Natural killer cell (primary cell): ENCODE measurements at places on chromosomes 5 and 9. TPM values are rescaled to one million over a fixed set of nuclear protein-coding genes. Genes with fewer than 3 reads are reported as not detected.

Gene SLC6A19
- total RNA-seq, result not detected

DNA sequence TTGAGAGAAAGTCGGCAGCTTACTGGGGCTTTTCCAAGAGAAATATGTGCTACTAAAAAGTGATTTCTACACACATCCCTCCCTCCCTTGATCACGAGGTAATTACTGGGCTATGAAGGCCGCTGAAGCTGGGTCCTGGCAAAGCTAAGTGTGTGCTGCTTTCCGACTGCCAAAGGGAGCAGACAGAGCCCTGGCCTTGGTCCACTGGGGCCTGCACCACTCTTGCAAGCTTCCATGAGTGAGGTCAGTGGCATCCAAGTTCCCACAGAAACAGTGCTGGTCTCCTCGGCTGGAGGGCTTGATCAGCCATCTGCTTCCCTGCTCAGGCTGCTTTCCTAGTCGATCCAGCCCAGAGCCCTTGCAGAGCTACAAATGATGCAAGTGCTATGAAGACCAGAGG, 154.8 kb upstream of the LHFPL2 start:
- no peaks in the 10 kb centered on the region for H3K27me3 ChIP-seq
- H3K27ac ChIP-seq, result no peak overlapping the region
- no peaks in the 10 kb centered on the region for H3K36me3 ChIP-seq
- no peaks in the 10 kb centered on the region for H3K4me1 ChIP-seq
- no peak for DNase-seq
- no peak overlapping the region for H3K4me3 ChIP-seq

GRCh38 chr9:24459953-24460352, 85.7 kb downstream of the IZUMO3 start:
- no peak overlapping the region for H3K27ac ChIP-seq
- H3K4me3 ChIP-seq, result no peak overlapping the region
- H3K27me3 ChIP-seq, result no peaks in the 10 kb centered on the region

GRCh38 chr9:70934642-70935041, 186.8 kb downstream of the TRPM3 start:
- H3K4me1 ChIP-seq, result no peaks in the 10 kb centered on the region
- no peaks in the 10 kb centered on the region for H3K27me3 ChIP-seq
- H3K4me3 ChIP-seq, result no peak overlapping the region
- no peak overlapping the region for H3K27ac ChIP-seq
- DNase-seq, result no peak

GRCh38 chr5:73722231-73722630, 96.2 kb downstream of the ARHGEF28 start:
- no peaks in the 10 kb centered on the region for H3K36me3 ChIP-seq
- H3K4me1 ChIP-seq, result no peaks in the 10 kb centered on the region
- no peak overlapping the region for H3K27ac ChIP-seq
- H3K4me3 ChIP-seq, result no peak overlapping the region
- no peak for DNase-seq
- no peaks in the 10 kb centered on the region for H3K27me3 ChIP-seq
